ENCODE measurements at places on chromosomes 3 and 15.

GRCh38 chr15:56038015-56038414, 44.6 kb upstream of the NEDD4 start:
- DNase-seq: no peak

DNA sequence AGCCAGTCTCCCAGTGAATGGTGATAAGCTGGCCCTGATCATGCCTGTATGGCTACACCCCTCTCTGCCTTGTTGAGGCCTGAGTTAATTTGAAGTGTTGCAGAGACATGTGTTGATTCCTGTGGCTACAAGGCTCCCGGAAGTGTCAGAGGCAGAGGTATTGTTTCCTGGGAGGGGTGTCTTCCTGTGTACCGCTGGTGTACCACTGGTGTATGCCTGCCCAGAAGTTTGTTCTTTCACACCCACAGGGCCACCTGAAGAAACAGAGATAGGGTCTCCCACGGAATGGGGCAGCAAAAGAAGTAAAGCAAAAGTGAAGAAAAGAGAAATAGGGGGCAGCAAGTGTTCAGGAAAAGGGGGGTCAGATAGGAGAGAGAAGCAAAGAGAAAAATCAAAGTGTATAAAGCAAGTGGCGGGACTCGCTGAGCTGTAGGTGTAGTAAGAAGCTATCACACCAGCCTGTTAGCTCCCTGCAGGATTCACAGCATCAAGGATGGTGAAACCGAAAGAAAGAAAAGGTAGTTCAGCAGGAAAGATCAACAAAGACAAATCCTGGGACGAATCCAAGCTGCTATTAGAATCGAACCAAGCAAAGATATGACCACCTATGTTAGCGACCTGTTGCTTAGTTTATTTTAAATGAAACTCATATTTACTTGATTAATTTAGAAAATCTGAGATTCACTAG, 36.6 kb upstream of the CD47 start:
- DNase-seq: no peak

- no peak for DNase-seq
Measured at GRCh38 chr15:88454236-88454635, 13.0 kb downstream of the MRPL46 start.

GRCh38 chr3:78344918-78345317, 1305.0 kb downstream of the ROBO2 start:
- no peak for DNase-seq

All from NCI-H1092 treated with DMSO at 0.1 percent for 48 hours (cell line).